Activated naive CD4-positive, alpha-beta T cell treated with anti-CD3 and anti-CD28 coated beads, Interleukin-2, amount 50 U/mL, for 72 hours (primary cell): ENCODE measurements at places on chromosomes 7 and 10. TPM values are rescaled to one million over a fixed set of nuclear protein-coding genes. Genes with fewer than 3 reads are reported as not detected.

DNA sequence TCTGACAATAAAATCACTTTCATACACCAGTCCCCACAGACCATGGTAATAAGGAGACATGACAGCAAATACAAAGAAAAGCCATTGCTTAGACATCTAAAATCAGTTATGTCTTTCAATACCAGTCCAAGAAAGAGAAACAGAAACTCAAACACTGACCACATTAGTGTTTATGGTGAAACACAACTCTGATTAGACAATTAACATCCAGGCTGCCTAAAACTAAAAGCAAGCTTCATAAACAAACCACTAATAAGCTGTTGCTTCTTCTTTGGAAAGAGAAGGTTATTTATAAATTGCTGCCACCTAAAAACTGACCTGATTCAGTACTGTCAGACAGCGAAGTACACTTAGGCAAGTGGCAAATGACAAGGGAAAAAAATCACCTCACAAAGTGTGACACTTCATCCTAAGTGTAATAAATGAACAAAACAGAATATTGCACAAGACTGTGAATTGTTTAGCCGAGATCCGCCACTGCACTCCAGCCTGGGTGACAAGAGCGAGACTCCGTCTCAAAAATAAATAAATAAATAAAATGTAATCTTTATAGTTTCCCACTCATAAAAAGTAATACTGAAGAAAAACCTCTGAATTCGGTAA lies 277.4 kb downstream of the PARD3 start:
- no peak for DNase-seq

- DNase-seq: no peak
Observed at GRCh38 chr7:83439026-83439425, 209.9 kb downstream of the SEMA3E start.

- DNase-seq: no peak
Observed at GRCh38 chr10:55141892-55142291, 340.9 kb upstream of the PCDH15 start.

DNA sequence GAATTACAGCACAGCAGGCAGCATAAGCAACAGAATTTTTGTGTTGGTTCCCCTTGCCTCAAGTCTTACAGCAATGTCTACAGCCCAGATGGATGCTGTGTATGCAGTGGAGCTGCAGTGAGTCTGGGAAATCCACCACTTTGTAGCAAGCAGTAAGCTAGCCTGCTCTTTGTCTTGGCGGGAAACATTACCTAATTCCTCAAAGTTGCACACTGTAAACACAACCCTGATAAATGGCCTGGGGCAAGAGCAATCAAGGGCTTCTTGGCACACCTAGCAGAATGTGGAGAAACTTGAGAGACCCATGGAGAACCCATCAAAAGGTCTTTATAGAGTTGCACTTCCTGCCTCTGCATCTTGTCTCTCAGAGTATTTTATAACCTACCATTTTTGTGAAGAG lies 102.0 kb upstream of the FOXP2 start:
- no peak for DNase-seq

DNA sequence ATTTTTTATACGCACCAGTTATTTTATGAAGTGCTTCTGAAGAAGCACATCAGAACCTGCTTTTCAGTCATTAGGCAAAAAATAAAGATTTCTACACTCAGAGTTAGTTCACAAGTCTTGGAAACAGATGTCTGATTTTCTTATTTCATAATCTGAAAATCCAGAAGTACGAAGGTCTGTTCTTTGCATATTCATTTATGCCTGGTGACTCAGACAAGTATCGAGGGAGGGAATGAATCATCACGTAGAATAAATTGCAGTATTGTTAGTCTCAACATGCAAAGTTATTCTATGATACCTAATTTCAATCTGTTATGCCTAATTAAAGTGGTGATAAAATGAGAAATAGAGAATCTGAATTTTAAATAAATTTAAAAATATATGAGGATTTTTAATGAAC lies 113.6 kb upstream of the SEM1 start:
- no peak for DNase-seq

DNA sequence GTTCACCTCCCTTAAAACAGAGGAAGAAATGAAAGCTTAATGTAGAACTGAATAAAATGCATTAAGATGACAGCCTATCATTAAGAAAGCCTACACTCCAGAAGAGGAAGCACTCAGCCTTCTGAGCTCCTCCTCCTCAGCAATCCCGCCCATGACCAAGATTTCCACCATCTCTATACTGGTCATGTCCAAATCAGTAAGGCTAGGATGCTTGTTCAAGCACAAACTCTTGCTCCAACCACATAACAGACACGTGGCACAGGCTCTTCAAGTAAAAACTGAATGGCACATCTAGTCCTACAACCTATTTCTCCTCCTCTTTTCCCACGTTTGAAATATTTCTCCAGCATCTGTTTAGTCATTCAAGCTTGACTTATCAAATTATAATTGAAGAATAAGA lies 454.1 kb downstream of the PARD3 start:
- no peak for DNase-seq

DNA sequence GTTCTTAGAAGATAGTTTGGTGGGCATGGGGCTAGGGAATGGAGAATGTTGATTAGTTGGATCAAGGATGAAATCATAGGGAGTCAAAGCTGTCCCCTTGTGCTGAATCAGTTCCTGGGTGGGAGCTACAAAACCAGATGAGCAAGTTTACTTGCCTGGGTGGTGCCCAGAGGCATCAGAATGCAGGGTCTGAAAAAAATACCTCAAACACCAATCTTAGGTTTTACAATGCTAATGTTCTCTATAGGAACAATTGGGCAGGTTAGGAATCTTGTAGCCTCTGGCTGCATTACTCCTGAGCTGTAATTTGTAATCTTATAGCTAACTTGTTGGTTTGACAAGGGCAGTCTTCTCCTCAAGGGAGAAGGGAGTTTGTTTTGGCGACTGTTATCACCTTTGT lies 34.4 kb downstream of the LHFPL3 start:
- no peak for DNase-seq

DNA sequence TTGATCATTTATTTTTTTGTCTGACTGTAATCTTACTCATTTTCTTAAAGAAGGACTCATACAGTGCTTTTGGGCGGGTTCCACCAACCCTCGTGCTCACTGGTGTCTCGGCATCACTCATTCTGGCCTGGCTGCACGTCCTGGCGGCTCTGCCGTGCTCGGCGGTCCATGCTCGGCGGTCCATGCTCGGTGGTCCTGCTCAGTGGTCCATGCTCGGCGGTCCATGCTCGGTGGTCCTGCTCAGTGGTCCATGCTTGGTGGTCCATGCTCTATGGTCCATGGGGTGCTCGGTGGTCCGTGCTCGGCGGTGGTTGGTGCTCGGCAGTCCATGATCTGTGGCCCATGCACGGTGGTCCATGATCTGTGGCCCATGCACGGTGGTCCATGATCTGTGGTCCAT lies 72.5 kb downstream of the WDR37 start:
- peak; percentile 38 for DNase-seq

GRCh38 chr7:99139036-99139435 lies 4.9 kb downstream of the SMURF1 start:
- no peak for DNase-seq

- no peak for DNase-seq
Observed at GRCh38 chr10:51524041-51524440, 175.4 kb downstream of the CSTF2T start.

GRCh38 chr10:79145517-79146470 lies 77.0 kb downstream of the ZMIZ1 start:
- no peak for DNase-seq

DNA sequence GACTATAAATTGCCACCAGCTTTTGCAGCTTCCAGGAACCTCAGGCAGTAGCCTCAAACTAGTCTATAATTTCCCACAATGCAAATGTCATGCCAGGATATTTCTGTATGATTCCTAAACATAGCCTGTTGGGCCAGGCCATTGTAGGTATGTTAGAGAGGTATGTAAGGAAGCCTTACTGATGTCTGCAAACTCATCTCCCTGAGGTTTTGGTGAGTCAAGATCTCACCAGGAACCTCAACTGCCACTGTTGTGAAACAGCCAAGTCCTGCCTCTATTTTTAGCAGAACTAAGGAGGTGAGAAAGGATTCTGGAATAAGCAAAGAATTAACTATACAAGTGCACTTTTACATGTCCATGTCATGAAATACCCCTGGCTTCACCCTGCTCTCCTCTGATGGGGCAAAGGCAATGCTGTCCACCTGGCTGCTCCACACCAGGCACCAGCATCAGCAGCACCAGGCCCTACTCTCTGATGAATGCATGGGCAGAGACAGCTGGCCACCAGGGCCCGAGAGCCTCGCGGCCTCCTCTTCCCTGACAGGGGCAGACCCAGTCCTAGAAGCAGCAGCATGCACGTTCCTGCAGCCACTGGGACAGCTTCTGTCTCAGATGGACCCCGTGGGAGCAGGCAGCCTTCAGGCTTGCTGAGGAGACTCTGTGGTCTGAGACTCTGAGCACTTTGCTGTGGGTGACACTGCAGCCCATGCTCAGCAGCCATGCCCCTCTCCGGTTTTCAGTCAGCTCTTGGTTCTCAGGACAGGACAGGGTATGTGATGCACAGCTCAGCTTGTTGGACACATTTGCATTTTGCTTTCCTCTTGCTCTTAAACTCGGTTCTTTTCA lies 147.3 kb downstream of the ZMYND11 start:
- DNase-seq: no peak

The DYDC2 gene
- total RNA-seq: not detected

The LRRD1 gene
- not detected for total RNA-seq

The ZKSCAN5 gene
- 14.0 TPM for total RNA-seq

The CNOT4 gene
- total RNA-seq: 25.4 TPM
